NCI-H446 treated with DMSO at 0.1 percent for 48 hours (cell line): ENCODE measurements at places on chromosomes 6 and 20.

DNA sequence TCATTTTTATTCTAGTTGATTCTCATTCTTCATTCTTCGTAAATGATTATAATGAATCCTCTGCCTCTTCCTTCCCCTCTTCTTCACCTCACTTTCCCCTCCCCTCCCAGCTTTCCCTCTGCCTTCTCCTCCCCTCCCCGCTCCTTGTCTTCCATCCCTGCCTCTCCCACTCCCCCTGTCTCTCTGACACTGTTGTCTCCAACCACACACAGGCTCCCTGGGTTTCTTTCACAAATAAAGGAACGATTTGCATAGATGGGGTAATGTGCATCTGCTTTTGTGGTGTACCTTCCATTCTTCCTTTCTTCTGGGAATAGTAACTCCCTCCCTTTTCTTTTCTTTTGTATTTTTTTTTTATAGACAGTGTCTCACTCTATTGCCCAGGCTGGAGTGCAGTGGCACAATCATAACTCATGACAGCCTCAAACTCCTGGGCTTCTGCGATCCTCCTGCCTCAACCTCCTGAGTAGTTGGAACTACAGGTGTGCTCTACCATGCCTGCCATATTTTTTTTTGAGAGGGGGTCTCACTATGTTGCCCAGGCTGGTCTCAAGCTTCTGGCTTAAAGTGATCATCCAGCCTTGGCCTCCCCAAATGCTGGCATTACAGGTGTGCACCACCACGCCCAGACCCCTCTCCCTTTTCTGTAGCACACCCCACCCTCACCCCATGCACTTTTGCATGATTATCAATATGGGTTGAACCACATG is 318.6 kb downstream of the PRKN start:
- DNase-seq = no peak

- DNase-seq = no peak
Observed at GRCh38 chr6:146260886-146261285, 232.0 kb downstream of the GRM1 start.

- no peak for DNase-seq
Observed at GRCh38 chr6:9914951-9915350, 499.9 kb downstream of the TFAP2A start.

- no peak for DNase-seq
Observed at GRCh38 chr6:144555066-144555465, 269.9 kb downstream of the UTRN start.

- DNase-seq = no peak
Observed at GRCh38 chr6:139398658-139399057, 24.2 kb upstream of the CITED2 start.

GRCh38 chr6:150537491-150537890 is 62.2 kb upstream of the PLEKHG1 start:
- no peak for DNase-seq

DNA sequence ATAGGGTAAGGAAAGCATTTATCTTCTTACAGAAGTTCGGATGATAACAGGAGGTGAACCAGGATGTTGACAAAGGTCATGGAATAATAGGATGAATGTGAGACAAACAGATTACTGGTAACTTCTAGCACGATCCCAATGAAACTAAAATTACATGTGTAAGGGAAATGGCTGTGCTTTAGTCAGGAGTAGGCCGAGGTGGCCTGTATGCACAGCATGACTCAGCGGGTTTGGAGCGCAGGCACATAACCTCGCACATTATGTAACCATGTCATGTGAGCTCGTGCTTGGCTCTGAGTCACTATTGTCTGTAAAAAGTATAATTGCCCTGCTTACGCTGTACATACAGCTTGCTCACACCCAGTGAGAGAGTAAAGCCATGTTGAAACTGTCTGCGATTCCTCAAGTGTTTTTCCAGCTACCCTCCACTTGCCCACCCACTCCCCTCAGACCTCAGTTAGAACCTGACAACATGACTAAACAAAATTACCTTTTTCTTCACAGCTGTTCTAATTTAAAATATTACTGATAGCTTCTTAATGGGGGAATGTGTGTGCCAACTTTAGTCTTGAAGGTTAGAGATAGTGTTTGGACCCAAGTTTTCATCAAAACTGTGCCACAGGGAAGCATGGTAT is 8.2 kb downstream of the CYB5R4 start:
- DNase-seq = no peak
